ENCODE measurements at places on chromosomes 6 and 20. TPM values are rescaled to one million over a fixed set of nuclear protein-coding genes. Genes with fewer than 3 reads are reported as not detected.

The HTR1E gene
- not detected for total RNA-seq

The FKBP1C gene
- 0.14 TPM for total RNA-seq

The RAET1G gene
- total RNA-seq: not detected

The ATXN1 gene
- 18.9 TPM for total RNA-seq

DNA sequence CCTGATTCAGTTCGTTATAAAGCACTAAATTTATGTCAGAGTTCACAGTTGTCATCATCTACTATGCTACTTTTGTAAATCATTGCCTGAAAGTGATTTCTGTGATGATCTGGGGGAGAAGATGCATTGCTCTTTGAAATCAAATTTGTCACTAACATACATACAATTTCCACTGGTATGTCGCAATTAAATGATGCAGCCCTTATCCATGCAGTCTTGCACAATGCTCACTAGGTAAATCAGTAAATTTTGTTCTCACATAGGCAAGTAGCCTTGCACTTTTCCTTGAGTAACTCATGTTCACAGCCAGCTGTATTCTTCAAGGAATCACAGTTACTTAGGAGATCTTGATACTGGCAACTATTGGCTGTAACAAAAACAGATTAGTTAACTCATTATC lies 20.8 kb downstream of the CRISP2 start:
- DNase-seq: no peak

GRCh38 chr6:138105880-138106664 lies 1.1 kb downstream of the PERP start:
- DNase-seq: no peak

DNA sequence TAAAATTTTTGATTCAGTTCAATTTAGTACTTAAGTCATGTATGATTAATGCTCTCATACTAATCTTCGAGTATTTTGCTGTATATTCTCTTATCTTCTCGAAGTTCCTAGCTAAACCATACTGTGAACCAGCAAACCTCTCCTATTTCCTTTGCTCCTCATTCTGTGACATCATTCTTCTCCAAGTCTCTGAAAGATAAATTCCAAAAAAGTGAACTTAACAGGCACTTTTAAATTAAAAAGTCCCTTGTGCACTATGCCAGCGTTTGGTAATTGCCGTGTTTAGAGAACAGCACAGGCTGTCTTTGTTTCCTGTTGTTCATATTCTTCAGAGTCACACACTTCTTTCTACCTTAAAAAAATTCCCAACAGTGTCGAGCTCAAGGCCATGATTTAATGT lies 188.4 kb upstream of the PHACTR1 start:
- no peak for DNase-seq

DNA sequence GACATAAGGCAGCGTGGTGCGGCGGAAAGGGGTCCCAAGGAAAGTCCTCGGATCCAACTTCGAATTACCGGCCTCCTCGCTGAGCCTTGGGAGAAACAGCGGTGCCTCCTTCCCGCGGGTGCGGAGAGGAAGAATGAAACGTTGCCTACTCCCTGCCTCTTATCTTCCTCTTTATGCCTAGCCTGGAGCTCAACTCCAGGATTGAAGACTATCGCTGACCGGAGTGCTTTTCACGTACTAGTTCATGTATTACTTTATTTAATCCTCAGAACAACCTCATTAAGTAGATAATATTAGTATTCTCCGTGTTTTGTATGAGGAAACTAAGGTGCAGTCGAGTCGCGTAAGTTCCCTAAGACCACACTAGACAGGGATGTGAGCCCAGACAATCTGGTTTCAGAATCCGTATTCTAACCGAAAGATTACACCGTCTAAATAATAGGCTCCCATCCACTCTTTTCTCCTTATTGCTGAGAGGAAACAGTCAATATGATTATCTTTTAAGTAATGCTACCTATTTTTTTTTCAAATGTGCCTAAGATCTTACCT lies 793 bp upstream of the PDSS2 start:
- DNase-seq: no peak

GRCh38 chr6:25788305-25788922 lies 33.9 kb downstream of the SLC17A4 start:
- peak; percentile 60 for DNase-seq

DNA sequence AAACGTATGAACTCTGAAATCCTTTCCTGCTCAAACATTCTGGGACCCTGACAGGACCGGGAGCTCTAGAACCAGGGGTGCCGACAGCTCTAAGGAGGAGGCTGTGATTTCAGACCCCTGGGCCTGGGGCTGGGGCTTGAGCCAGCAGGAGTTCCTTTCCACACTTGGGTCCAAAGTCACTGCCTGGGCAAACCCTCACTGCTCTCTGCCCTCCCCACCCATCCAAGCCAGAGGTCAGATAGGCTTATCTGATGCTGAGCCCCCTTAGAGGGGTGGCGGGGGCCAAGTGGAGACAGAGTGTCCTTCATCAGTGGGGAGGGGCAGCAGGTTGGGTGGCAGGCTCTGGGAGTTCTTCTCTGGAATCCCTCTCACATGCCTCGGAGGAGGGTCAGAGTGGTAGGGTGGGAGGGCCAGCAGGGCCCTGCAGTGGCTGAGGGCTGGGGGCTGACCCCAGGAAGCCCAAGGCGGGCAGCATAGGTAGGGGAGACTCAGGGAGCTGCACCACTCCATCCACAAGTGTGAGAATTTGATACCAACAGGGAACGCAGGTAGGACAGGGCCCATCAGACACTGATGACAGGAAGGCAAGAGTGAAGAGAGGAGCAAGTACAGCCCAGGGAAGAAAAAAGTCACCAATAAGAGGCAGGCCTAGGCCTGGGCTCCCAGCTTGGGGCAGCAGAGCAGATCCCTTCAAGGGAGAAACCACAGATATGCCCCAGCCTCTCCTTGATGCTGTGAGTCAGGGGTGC lies 121.0 kb downstream of the MRPL14 start:
- no peak for DNase-seq

Measured in H4 (cell line).